PC-3 (cell line): ENCODE measurements at places on chromosomes 12 and 14.

DNA sequence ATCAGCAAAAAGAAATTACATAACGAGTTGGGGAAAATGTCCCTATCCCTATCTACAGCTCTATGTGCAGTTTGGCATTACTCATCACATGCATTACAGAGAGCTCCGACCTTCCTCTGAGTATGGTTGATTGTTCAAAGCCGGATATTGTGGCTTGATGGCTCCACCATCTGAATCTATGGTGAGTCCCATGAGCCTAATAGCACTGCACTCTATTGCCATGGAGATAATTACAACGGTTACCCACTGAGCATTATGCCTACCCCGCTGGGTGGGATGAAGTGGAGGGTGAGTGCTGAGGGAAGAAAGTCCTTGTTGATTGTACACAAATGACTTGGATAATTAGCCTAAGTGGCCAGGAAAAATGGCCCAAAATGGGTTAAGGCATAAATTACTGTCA lies 800.5 kb downstream of the NRXN3 start:
- no peaks in the 10 kb centered on the region for H3K27me3 ChIP-seq
- peaks cover 11% of the 10 kb centered on the region; the same call in 1 of the 2 replicates for H3K4me1 ChIP-seq
- no peaks in the 10 kb centered on the region for H3K36me3 ChIP-seq
- DNase-seq, result peak; percentile 19

GRCh38 chr12:82709794-82710355 lies 23.2 kb downstream of the TMTC2 start:
- H3K27ac ChIP-seq, result no peak overlapping the region
- H3K4me1 ChIP-seq, result no peaks in the 10 kb centered on the region
- no peak overlapping the region for H3K4me3 ChIP-seq
- H3K27me3 ChIP-seq, result no peaks in the 10 kb centered on the region

- H3K4me1 ChIP-seq, result peaks cover 6% of the 10 kb centered on the region; the same call in 1 of the 2 replicates
- DNase-seq, result no peak
- H3K27ac ChIP-seq, result no peak overlapping the region
Measured at GRCh38 chr14:52069307-52070050, 620 bp upstream of the NID2 start.

DNA sequence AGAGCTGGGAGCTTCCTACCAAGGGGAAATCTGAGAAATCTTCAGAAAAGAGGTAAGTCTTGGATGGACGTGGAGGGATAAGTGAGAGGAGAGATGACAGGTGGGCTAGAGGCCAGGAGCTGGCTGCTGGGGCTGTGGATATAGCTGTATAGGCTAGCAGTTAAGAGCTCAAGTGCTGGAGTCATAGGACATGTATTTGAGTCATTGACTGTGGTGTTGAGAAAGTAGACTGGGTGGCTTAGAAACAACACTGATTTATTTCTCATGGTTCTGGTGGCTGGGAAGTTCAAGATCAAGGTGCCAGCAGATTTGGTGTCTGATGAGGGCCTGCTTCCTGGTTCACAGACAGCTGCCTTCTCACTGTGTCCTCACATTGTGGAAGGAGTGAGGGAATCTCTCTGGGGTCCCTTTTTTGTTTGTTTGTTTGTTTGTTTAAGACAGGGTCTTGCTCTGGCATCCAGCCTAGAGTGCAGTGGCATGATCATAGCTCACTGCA lies 151.1 kb upstream of the FUT8 start:
- no peak overlapping the region for H3K4me3 ChIP-seq
- no peaks in the 10 kb centered on the region for H3K27me3 ChIP-seq
- H3K27ac ChIP-seq, result no peak overlapping the region
- H3K36me3 ChIP-seq, result peaks cover 4% of the 10 kb centered on the region; the same call in 1 of the 2 replicates
- no peak for DNase-seq

- H3K27me3 ChIP-seq, result no peaks in the 10 kb centered on the region
- H3K27ac ChIP-seq, result no peak overlapping the region
- no peak overlapping the region for H3K4me3 ChIP-seq
- no peaks in the 10 kb centered on the region for H3K36me3 ChIP-seq
- peaks cover 6% of the 10 kb centered on the region for H3K4me1 ChIP-seq
Measured at GRCh38 chr14:79021766-79022165, 851.6 kb downstream of the NRXN3 start.
